M059J (cell line): ENCODE measurements at places on chromosomes 5 and 9.

DNA sequence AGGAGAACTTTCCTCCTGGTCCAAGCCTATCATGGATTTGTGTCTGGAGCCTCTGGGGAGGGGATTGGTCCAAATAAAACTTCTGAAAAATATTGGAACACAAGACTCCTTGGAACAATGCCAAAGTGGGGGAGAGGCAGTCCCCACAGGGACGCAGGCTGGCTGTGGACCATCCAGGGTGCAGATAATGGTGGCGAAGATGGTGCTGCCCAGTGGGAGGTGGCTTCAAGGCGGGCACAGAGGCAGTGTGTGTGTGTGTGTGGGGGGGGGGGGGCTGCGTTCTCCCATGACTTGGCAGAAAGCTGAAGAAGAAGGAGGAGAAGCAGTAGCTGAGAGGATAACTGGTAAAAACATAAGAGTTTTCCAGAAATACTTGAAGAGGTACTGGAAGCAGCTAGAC, 186.4 kb downstream of the MELK start:
- DNase-seq: no peak

GRCh38 chr9:129630967-129631673, 5.2 kb downstream of the NTMT1 start:
- peak; percentile 84 for DNase-seq

DNA sequence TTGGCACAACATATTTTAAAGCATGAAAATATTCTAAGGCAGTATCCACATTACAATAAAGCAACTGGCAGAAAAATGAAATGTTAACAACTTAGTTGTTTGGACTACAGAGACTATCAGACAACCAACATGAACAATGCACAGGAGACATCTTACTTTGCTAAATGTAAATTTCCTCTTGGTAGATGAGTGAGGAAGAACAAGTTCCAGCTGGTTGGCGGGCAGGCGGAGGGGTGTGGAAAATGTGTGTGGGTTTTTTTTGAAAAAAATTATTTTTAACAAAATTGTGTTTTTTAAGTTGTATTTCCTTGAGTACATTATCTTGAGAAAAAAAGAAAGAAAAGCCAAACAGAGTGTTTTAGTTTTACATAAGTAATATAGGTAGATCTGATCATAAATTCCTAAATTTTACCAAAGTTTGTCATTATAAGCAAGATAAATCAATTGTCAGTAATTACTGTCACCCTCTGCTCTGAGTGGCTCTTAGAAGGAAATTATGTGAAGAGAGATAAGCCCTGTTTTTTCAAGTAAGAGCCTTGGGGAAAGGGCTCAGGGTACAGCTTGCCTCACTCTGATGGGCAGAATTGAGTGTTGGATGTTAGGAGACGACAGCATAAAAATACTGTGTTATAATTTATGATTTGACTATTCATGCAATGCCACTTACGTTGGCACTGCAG, 42.5 kb downstream of the TMEM167A start:
- DNase-seq: no peak

- DNase-seq: no peak
Observed at GRCh38 chr5:64292611-64293215, 127.1 kb downstream of the RNF180 start.

DNA sequence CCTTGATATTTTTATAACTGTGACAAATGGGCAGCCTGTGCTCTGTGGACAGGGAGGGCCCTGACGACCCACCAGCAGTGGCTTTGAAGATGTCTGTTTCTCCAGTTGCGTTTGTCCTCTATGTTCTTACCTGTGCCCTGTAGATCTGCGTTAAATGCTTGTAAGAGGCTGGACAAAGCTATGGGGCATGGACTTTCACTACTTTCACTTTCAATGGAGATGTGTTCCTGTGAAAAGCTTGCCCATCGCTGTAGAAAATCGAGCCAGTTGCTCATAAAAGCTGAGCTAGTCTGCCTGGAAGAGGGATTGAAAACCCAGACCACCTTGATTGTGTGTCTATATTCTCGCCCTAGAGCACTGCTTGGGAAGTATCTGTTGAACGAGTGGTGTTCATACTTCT, 74.1 kb downstream of the PSAT1 start:
- DNase-seq: no peak

GRCh38 chr9:15180124-15180523, 126.9 kb downstream of the TTC39B start:
- no peak for DNase-seq

DNA sequence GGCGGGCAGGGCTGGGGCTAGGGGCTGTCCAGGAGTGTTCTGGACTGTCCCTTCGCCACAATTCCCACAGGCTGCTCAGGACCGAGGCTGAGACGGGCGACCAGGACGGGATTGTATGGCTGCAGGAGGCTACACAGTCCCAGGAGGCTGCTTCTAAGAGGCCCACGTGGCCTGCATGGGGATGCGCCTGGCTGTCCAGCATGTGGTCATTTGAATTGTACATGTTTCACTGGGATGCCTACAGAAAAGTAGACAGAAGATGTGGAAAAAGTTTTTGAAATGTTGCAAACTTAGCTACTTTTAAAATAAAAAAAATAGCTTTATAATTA, 32.6 kb upstream of the SPTLC1 start:
- no peak for DNase-seq
